Effector CD4-positive, alpha-beta T cell (primary cell): ENCODE measurements at places on chromosomes 4 and X.

DNA sequence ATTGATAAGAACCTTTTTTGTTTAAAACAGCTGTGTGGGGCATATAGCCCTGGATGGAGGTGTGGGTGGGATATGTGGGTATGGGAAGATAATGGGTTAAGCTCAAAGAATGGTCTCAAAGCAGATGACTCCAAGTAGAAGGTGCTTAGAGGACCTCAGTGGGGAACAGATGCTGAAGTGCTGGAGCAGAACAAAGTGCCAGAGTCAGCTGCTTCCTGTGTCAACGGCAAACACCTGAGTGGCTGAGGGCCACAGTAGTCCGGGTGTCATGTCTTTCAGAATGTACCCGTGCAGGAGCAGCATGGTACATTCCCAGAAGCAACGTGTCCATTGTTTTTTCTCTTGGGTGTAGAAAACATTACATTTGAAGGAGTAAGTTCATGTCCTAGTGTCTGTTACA is 210.6 kb downstream of the CCNG2 start:
- DNase-seq = no peak

DNA sequence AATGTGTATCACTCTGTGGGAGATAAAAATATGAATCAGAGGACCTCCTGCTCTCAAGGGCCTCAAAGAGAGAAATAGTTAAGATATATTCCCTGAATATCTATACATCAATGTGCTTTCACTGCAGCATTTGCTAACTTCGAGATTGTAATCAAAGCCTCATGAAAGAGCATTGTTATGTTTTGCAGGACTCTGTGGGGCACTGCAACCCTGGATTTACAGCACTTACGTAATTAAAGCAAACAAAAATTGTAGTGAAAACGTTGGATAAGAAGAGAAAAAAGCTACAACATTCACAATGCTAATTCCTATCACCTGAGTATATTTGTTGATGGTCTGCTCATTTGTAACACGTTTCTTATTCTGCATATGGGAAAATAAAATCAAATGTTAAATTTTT is 48.0 kb downstream of the ETNPPL start:
- DNase-seq = no peak

- DNase-seq = no peak
Observed at GRCh38 chrX:136750364-136750763, 30.4 kb downstream of the ARHGEF6 start.

GRCh38 chr4:26402458-26402857 is 81.6 kb downstream of the RBPJ start:
- DNase-seq = no peak

- DNase-seq = no peak
Observed at GRCh38 chr4:120754590-120754989, 167.9 kb downstream of the PRDM5 start.

DNA sequence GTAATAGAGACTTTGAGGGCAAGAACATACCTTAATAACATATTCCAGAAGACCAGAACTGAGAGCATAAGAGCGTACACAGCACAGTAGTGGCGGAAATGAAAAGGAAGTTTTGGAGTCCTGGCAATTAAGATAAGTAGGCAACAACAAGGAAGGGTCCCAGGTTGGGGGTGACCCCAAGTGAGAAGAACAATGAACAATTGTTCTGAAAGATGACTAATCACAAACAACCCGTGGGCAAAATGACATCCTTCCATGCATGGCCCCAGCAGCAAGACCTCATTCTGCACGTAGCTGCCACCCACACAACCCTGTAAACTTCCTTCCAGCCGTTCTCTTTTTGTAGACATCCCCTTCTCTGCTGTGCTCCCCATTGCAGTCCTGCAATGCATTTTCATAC is 384.4 kb upstream of the PABPC4L start:
- DNase-seq = no peak

GRCh38 chr4:160563552-160564282 is 1460.8 kb downstream of the RAPGEF2 start:
- no peak for DNase-seq

DNA sequence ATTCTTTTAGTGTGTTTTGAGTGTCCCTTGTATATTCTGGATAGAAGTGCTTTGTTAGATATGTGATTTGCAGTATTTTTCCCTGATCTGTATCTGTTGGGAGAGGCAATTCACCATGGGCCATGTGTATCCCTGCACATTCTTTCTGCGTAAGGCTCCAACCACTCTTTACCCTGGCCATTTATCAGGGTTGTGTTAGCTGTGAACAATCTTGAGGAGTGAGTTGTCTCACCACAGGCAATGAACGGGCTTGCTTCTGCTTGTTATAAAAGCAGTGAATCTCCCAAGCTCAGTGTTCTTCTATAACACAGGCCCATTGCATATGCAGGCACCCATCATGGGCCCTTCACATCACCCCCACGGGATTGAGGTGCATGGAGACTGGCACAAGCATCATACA is 18.9 kb upstream of the SMIM10 start:
- DNase-seq = no peak

DNA sequence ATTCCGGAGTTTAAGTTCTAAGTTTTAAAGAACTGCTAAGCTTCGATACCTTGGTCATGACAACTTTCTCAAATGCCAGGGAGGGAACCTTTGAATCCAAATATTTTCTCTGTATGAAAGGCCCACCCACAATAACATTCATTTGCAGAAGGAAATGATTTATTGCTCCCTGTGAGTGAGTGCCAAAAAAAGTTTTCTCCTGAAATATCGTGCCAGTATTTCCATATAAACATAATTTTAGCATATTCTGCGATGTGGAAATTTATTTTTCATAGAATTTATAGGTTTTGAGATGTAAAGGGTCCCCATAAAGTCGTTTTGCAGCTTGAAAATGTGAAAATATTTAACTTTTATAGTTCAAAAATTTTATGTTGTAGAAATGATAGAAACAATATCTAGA is 53.9 kb downstream of the BMPR1B start:
- DNase-seq = no peak

DNA sequence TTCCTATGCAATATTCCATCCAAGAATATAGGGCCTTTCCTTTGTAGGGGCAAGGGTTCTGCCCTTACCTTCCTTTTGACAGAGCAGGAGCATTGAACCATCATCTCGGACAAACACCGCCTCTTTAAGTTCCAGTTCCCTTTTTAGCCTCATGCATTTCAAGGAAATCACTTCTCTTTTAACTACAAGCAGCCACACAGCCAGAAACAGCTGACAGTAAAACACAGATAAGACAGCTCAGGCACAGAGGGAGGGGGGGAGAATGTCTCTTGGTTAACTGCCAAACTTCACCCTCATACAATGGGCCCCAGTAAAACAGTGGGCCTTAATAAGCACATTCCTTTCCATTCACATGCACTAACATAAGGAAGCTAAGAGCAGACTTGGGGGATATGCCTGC is 648.3 kb downstream of the GABRG1 start:
- DNase-seq = no peak

DNA sequence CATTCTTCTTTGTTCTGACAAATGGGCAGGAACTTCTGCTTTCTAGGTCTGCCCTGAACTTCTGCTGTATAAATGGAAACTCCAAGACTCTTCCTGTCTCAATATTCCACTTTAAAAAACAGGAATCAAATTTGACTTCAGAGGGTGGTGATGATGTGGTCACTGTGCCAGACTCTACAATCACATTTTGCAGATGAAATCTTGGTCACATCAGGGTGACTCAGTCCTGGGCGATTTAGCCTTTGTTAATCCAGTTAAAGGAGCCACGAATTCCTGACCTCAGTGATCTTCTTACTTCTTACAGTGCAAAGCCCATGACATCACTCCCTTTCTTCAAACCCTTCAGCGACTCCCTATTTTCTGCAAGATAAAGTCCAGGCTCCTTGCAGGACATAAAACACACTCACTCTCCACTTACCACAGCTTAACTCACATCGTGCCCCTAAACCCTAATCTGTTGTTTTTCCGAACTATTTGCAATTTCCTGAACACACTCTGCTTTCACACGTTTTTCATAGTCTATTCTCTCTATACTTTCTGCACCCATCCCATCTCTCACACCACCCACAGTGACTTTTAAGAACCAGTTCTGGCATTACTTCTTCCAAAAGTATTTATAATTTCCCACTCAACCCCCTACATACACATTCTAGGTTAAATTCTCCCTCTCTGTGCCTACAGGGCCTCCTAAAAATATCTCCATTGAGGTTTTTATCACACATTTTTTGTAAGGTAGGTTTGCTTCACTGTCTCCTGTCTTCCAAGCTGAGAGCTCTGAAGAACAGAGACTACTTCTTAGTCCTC is 11.1 kb downstream of the GASK1B start:
- no peak for DNase-seq

DNA sequence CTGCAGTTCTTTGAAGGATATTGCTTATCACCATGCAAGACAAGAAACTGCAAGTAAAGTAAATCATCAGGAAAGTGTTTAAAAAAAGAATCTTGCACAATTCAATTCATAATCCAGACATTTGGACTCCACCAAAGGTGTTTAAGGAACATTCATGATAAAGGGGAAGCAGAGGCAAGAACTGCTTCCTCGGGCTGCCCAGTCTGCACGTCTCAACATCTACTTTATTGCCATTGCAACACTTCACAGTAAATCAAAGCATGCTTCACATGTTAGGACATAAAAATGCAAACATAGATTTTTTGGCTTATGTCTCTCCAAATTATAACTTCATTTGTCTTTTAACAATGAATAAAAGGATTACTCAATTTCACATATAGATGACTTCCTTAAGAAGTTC is 42.5 kb downstream of the MID1 start:
- no peak for DNase-seq

- no peak for DNase-seq
Observed at GRCh38 chrX:74579597-74580198, 34.7 kb downstream of the RLIM start.

- no peak for DNase-seq
Observed at GRCh38 chrX:53486285-53486684, 52.1 kb upstream of the HSD17B10 start.

- no peak for DNase-seq
Observed at GRCh38 chr4:13481569-13481968, 2.6 kb downstream of the RAB28 start.

DNA sequence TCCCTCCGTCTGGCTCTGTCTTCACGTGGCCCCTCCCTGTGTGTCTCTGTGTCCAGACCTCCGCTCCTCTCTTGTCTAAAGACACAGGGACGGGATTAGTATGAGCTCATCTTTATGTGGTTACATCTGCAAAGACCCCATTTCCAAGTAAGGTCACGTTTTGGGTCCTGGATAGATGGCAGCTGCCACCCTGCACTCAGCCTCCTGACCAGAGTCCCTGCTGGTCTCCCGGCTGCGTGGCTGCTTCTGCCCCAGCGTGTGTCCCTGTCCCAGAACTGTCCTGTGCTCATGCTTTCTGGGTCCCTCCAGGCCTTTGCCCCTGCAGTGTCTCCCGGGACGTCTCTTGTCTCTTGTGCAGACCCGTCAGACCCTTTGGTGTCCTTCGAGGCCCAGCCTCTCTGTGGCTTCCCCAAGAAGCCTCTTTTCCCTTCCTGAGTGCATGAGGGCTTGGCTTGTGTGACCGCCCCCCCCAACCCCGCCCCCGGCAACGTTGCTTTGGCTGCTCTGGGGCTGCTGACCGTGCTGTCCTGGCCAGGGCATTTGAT is 107.3 kb downstream of the PSAPL1 start:
- no peak for DNase-seq

- DNase-seq = no peak
Observed at GRCh38 chr4:169399976-169400767, 129.4 kb upstream of the SH3RF1 start.

GRCh38 chr4:169054879-169055278 is 44.8 kb upstream of the CBR4 start:
- DNase-seq = no peak

GRCh38 chr4:119286377-119287002 is 35.4 kb downstream of the FABP2 start:
- DNase-seq = peak; percentile 17

GRCh38 chrX:126394681-126395080 is 157.9 kb downstream of the DCAF12L1 start:
- no peak for DNase-seq

DNA sequence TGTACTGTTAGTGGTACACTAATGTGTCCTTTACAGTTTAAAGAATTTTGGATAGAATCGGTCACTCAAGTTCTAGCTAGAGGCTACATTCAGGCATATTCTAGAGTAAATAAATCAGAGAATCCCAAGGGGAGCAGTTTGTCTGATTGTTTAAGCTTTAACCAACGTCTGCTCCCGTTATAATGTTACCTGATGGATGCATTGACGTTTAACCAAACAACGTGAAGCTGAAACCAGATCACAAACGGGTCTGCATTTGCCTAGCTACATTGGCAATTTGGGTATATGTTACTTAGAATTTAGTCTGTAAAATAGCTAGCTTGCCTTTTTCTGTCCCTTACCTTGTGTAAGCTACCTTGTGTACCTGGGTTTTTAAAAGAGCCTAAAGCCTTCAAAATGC is 1.6 kb downstream of the PI4K2B start:
- no peak for DNase-seq

DNA sequence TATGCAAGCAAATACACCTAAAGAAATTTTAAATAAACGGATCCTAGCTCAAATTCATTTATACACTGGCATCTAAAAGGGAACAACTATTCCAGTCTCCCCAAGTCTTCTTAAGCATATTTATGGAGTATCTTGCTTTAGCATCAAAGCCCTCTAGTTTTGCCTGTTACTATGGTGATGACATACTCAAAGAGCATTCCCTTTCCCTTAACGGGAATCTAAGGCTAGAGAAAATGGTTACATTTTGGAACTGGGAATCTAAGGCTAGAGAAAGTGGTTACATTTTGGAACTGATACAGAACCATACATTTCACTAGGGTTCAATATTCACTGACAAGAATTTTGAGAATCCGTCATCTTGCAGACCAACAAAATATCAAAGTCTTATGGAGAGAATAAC is 271.2 kb downstream of the CHIC1 start:
- no peak for DNase-seq

- DNase-seq = no peak
Observed at GRCh38 chr4:185936650-185937376, 124.8 kb upstream of the SORBS2 start.

DNA sequence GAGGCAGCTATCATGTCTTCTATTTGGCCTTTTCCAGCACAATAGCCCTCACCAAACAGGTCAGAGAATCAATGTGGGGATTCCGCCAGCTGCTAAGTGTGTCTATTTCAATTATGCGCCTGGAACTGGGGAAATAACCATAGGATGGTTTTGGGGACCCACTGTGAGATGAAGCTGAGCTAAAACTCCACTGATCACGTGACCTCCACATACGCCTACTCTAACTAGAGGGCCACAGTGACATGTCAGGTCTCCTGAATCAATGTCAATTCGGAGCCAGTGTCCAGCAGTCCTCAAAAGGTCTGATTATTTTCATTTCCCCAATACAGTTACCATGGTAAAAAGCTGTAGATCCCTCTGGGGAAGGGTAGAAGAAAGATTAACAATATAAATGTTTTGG is 10.2 kb upstream of the BANK1 start:
- no peak for DNase-seq

DNA sequence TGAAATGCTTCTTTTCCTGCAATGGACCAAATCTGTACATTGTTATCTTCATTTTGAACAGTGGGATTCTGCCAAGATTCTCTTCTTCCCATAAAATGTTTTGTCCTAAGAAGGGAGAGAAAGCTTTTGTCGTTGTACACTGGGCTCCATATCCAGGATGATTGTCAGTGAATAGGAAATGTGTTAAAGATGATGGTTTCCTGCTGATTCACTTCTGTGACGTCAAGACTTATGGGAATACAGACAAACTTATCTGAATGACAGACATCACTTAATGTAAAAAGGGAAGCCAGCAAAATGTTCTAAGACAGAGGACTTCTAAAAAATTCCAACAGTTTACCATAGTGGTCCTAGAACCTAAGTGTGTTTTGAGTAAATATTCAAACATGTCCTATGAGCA is 53.7 kb upstream of the HPF1 start:
- DNase-seq = no peak
